ENCODE measurements at places on chromosomes 11 and 22.

DNA sequence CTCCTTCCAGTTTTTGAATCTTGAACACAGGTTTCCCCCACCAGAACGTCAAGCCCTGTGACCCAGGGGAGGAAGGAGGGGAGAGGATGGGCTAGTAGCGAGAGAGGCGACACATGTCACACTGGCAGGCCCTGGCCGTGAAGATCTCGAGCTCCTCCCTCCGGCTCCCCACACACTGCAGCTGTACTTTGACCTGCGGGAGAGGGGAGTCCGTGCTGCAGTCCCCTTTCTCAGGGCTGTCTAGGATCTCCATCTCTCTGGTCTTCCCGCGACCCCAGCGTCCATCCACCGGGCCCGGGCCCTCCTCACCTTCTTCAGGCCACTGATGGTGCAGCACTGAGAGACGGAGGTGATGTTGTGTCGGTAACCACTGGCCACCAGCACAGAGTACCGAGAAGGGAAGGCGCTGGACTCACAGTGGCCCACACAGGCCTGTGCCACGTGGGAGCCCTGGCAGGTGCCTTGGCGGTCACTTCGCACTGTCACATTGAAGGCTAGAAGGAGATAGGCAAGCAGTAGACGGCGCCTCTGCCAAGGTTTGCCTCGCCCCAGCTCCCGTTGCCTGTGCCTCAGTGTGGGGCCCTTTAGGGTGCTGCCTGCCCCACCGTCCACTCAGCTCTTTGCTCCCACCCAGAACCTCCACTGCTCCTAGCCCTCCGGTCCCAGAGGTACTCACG is 873 bp downstream of the GPHA2 start:
- DNase-seq = no peak

- DNase-seq = no peak
Measured at GRCh38 chr11:17573526-17573925, 26.5 kb downstream of the OTOG start.

DNA sequence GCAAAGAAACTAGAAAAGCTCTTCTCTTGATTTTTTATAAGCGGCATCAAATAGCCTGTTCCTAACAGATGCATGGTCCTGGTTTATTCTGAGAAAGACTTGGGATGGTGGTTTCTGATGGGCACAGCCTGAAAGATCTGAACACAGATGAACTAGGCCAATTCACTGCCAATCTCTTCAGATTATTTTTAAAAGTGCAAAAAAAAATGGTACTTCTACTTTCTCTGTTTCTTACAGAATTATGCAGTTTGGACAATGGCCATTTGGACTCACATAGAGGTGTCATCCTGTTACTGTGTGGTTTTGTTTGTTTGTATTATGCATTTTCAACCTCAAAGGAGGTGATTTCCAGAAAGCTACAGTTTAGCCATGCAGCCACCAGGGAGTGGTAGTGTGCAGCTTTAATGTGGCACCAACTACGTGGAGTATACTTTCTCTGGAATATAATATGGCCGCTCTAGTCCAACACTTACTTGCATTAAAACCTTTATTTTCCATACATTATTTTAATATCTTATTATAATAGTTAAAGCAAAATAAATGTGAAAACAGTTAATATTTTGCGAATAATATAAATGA is 469.8 kb upstream of the KIRREL3 start:
- DNase-seq = no peak

- peak; percentile 59 for DNase-seq
Measured at GRCh38 chr22:22593964-22594656, 35.0 kb upstream of the PRAME start.

- no peak for DNase-seq
Measured at GRCh38 chr11:110152199-110152598, 59.0 kb downstream of the ZC3H12C start.

GRCh38 chr11:36508743-36509142 is 1.3 kb downstream of the TRAF6 start:
- no peak for DNase-seq

DNA sequence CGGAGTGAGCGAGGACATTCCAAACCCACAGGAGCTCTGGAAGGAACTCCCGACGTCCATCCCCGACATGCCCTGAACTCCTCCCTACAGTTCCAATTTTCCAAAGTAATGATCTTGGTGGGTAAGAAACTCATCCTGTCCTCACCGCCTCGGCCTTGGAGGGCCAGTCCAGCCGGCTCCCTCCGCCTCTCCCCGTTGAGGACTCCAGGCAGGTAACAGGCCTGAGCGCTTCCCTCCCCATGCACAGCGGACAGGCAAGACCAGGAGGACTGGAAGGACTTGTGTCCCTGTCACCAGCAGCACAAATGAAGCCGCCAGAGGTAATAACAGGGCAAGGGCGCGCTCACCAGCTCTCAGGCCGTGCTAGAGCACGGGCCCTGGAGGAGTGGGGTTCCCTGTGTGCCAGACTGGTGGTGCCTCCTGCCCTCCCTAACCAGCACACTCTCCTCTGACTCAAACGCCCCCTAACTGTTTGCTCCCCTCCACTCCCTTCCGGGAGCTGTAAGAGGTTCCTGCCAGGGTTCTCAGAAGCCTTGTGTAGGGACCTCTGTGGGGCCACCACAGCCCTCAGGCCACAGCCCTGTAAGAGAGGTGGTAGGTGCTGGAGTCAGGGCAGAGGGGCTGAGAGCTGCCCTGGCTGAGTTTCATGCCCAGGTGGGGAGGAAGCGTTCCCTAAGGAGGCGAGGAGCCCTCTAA is 17.1 kb downstream of the OVOL1 start:
- DNase-seq = no peak
